ENCODE measurements at places on chromosomes 16 and 17.

DNA sequence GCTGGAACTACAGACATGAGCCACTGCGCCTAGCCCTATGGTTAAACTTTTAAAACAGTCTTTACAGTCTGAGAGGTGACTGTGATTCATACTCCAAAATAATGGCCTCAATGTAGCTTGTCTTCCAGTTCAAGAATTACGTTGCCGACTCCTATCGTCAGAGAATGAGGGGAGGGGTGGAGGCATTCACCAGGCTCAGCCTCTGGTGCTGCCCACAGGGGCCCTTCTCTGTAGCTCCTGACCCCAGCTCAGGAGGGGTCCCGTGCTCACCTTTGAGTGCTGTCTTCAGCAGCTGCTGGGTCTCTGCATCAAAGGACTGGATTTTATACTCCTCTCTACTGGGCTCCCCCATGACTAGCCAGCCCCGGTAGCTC is 1.2 kb downstream of the MIF4GD start:
- no peak for DNase-seq

- DNase-seq: no peak
Measured at GRCh38 chr17:64164596-64165285, 34.8 kb upstream of the ERN1 start.

DNA sequence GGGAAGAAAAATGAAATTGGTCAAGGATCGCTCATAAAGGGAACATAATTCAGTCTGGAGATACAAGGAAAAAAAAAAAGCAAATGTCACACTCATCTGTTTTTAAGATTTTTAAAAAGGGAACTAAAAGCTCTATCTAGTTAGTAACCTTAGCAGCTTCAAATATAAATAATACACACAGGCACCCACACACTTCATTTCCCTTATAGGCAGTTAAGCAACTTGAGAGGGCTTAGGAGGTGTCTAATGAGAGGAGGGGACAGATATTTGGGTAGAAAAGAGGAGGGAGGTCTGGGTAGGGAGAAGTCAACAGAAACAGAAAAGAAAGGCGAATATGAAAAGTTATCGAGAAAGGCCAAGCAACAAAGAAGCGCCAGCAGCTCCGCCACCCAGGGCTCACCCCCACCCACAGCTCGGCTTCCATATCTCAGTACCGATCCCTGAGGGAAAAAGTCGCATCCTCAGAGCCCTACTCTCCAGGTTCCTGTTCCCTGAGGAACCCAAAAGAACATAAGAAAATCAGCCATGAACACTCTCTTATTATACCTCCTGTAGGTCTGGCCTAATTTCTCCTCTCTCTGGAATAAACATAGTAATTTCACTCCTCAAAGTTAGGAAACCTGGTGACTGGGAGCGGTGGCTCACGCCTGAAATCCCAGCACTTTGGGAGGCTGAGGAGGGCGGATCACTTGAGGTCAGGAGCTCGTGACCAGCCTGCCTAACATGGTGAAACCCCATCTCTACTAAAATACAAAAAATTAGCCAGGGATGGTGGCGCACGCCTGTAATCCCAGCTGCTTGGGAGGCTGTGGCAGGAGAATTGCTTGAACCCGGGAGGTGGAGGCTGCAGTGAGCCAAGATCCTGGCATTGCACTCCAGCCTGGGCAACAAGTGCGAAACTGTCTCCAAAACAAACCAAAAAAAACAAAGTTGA is 69.6 kb upstream of the RCVRN start:
- DNase-seq: no peak

- DNase-seq: no peak
Measured at GRCh38 chr17:82097184-82097918, 685 bp downstream of the FASN start.

DNA sequence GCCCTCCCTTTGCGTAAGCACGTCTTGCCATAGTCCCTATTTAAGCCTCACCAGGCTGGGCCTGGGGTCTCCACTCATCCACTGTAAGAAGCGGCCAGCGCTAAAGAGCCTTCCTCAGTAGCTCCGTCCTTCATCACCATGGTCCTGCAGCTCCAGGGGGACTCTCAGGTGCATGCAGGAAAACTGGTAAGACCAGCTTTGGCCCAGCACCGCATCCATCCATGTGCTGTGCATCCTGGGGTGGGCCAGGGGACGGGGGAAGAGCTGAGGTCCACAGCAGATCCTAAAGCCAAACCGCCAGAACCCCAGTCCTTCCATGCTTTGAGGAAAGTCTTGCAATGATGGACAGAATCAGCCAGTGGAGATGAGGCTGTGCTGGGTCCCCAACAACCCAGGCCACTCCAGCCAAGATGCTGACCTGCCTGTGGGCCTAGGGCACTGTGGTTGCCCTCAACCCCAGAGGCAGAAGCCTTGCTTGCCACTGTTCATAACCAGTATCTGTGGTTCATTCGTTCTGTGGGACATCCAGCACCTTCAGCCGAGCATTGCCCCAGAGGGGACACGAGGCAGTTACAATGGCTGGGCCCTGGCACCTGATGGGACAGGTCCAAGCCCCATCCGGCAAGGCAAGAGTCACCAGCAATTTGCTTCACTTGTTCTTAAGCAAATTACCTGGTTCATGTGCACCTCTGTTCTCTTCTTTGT is 44.4 kb downstream of the RBFOX3 start:
- no peak for DNase-seq

- no peak for DNase-seq
Measured at GRCh38 chr17:50594128-50594823, 33.8 kb downstream of the CACNA1G start.

- no peak for DNase-seq
Measured at GRCh38 chr16:86398622-86399021, 111.7 kb upstream of the FOXF1 start.

GRCh38 chr17:49450735-49451134 is 36.1 kb upstream of the PHB1 start:
- no peak for DNase-seq

DNA sequence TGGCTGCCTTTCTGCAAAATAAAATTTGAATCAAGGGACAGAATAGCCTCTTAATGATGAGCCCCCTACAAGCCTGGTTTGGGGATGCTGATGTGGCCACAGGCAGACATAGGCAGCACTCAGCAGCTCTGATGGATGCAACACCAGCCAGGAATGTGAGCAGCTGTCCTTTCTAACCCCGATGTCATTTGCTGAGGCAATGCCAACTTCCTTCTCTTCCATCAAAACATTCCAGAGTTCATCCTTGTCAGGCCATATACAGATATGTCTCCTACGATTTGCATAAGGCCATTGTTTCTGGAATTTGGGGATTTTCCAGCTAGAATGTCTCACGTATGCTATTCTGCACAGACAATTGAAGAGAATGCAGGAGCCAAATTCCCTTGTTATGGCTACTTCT is 52.1 kb upstream of the MYOCD start:
- no peak for DNase-seq

- no peak for DNase-seq
Measured at GRCh38 chr17:63203652-63204051, 237.6 kb downstream of the TANC2 start.

GRCh38 chr16:8108991-8109509 is 481.3 kb downstream of the TMEM114 start:
- no peak for DNase-seq

GRCh38 chr16:71630808-71631207 is 4.8 kb downstream of the MARVELD3 start:
- no peak for DNase-seq
